ENCODE measurements at places on chromosomes 2 and 18.

DNA sequence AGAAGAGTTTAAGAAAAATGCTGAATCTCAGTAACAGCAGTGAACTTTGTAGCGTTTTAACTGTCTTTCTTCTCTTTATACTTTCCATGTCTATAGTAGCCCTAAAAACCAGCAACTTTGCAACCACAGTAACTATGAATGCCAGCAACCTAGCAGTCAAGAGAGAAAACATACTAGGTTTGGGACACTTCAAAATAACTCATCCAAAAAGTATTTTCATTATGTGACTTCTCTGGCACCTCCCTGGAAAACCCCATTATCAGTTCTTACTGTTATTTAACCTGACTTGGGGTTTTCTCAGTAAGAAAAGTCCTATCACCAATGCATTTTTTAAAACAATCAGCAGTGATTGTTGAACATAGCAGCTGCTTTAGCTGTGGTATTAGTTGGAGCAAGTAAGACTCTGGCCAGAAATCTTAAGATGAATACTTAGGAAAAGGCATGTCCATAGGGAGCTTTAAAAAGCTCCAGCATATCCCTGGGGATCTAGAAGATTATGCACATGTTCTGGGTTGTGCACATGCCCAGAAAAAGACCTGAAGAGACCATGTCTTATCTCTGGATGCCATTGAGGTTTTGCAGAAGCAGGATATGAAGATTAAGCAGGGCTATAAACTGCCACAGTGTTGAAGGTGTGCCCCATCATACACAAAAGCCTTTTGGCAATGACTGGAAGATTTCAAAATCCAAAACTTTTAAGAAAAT is 411.3 kb downstream of the CMPK2 start:
- no peak for DNase-seq

DNA sequence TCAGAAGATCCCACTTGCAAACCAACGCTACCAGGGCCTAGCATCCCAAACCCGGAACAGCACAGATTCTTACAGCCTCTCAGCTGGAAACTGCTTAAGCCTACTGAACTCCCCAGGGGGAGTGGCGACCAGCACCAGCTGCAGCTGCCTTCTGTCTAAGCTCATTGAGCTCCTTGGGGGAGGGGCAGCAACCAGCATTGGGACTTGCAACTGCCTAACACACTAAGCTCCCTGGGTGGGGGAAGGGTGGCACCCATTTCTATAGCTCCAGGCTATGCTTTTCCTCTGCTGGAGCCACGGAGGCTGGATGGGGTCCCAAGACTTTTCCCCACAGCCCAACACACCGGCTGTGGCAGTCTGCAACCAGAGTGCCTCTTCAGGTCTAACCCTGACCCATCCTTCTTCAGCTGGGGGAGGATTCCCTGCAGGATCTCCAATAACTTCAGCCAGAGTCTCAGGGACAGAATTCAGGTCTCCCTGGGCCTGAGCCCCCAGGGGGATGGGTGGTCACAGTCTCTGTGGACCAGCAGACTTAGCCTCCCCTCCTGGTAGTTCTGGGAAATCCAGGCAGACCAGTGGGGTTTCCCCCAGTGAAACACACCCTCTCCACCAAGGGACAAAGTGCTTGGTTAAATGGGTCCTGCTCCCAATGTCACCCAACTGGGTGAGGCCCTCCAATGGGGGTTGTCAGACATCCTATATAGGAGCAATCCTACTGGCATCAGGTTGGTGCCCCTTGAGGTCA is 45.9 kb upstream of the ITGA4 start:
- peak; percentile 80 for DNase-seq

DNA sequence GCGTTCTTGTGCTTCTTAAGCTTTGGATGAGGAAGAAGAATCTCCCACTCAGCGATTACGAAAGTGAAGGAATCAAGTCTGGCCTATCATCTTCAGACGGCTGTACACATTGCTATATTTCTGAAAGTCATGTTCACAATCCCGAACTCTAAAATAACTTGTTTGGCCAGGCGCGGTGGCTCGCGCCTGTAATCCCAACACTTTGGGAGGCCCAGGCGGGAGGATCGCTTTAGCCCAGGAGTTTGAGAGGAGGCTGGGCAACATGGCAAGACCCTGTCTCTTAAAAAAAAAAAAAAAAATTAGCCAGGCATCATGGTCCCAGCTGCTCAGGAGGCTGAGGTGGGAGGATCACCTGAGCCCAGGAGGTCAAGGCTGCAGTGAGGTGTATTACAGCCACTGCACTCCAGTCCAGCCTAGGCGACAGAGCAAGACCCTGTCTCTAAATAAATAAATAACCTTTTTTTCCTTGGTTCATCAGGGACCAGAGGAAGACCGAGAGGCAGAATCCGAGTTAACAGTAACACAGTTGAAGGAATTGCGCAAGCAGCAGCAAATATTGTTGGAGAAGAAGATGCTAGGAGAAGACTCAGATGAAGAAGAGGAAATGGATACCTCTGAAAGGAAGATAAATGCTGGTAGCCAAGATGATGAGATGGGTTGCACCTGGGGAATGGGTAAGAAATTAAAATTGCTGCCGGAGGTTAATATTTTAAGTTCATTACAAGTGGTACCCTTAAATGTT is 1.1 kb downstream of the SLC4A1AP start:
- DNase-seq = no peak

DNA sequence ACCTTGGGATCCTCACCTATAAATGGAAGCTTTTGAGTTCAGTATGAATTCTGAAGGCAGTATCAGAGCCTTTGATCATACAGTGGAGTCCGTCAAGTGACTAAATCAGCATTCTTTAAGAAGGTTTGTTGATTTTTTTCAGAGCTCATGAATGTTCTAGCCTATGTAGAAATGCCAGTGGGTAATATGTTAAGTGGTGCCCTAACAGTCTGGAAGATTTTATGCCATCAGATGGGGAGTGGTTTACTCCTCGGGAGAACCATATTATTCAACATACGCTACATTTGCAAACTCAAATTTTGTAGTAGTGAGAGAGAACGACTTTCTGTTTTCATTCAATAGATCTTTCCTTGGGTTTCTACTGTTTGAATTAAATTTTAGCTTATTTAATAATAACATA is 225.0 kb upstream of the ACVR2A start:
- no peak for DNase-seq

DNA sequence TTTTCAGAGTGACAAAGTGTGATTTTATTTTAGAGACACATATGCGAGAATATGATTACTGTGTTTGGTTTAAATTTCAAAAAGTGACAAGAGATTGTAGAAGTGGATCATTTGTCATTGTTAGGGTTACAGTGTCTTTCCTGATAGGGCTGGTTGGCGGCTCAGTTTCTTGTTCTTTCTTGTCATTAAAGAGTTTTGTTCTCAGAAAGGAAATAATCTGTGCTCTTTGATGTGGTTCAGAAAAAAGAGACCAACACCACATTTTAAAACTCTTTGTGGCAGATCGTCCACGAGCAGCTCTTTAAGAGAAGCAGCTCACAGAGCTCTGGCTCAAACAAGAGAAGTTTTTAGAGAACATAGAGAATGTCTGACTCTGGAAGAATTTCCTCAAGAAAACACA is 45.6 kb upstream of the ZNF532 start:
- DNase-seq = no peak

DNA sequence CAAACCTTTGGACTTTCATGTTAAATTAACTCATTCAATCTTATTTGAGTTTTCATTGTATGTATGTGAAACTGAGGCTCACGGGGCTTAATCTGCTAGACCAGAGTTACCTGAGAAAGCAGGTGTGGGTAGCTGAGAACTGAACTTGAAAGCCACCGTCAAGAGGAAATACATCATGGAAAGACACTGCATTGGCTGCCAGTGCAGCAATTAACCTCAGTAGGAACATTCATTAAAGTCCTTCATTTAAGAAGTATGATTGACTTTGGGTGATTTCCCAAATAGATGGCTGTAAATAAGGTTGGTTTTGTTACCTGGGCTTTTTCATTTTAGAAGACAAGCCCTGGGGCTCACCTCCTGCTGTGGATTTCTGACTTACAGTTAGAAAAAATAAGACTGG is 36.5 kb upstream of the MGAT5 start:
- peak; percentile 46 for DNase-seq

DNA sequence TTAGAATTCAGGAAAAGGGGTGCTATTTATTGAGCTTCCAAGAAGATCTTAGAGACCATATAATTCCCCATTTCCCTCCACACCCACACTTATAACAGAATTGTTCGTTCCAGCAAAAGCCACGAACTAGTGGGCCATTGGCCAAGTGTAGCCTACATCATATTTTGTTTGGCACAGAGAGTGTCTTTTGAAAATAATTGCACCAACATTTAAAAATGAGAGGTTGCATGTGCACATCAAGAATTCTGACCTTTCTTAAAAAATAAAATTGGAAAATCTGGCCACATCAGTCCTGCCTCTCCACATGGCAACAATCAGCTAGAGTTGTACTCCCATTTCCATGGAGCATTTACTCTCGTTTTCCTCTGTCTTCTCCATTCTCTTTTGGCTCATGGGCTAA is 655.5 kb upstream of the FANCL start:
- no peak for DNase-seq

- no peak for DNase-seq
Observed at GRCh38 chr2:152219077-152219828, 43.7 kb upstream of the STAM2 start.

GRCh38 chr2:10238991-10239485 is 63.7 kb upstream of the HPCAL1 start:
- no peak for DNase-seq
